ENCODE measurements at places on chromosomes 2 and 18.

- peak; percentile 1 for DNase-seq
Measured at GRCh38 chr2:97995026-97995733, 568 bp downstream of the TMEM131 start.

GRCh38 chr2:144698156-144698555 is 178.2 kb upstream of the ZEB2 start:
- no peak for DNase-seq

- no peak for DNase-seq
Measured at GRCh38 chr2:222663479-222663878, 7.6 kb upstream of the FARSB start.

GRCh38 chr2:210461401-210461800 is 15.2 kb downstream of the LANCL1 start:
- no peak for DNase-seq

DNA sequence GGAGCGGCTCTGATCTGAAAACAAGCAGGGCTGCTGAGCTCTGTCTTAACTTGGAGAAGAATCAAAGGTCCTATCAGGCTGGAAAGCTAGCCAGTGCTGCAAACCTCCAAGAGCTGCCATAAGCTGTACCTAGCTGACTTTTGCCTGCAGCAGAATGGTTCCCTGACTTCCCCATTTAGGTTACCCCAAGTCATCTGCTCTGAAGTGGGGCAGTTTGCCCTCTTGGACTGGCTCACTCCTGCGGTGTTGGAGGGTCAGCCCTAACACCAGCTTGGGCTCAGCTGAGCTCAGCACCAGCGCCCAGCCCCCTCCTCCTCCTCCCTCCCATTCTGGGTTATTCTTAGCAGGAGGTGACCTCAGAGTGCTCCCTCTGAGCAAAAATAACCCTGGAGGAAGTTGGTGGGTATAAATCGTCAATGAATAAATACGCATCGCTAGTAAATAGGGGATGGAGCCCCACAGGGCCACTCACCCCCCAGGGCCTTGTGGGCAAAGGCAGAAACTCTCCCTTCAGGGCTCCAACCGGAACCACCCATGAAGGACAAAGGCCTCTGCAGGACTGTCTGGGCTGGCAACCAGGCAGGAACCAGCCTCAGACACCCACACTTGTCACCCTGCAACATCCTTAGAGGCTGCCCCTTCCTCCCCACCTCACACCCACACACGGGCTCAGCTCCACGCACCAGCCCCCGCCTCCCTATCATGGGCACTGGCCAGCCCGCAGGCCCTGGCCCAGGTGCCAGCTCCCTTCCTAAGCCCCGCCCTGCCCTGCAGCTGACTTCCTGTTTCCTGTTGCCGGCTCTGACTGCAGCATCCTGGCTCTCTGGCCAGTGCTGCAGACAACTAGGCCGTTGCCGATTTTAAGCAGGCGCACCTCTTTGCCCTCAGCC is 46.9 kb downstream of the DNMT3A start:
- peak; percentile 45 for DNase-seq

DNA sequence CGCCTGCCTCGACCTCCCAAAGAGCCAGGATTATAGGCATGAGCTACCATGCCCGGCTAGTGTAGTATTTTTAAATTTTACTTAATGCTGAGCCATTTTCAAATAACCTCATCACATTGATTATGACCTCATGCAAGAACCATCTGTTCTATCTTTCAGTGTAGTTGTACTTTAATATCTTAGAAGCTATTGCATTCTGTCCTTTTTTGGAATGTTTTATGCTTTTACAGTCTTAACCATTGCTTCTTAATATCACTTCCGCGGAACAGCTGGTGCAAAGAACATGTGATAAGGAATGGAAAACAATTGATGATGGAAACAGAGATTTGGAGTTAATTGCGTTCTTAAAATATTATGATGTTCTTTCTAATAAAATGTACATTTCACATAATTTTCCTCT is 2.7 kb downstream of the GEN1 start:
- DNase-seq = no peak

DNA sequence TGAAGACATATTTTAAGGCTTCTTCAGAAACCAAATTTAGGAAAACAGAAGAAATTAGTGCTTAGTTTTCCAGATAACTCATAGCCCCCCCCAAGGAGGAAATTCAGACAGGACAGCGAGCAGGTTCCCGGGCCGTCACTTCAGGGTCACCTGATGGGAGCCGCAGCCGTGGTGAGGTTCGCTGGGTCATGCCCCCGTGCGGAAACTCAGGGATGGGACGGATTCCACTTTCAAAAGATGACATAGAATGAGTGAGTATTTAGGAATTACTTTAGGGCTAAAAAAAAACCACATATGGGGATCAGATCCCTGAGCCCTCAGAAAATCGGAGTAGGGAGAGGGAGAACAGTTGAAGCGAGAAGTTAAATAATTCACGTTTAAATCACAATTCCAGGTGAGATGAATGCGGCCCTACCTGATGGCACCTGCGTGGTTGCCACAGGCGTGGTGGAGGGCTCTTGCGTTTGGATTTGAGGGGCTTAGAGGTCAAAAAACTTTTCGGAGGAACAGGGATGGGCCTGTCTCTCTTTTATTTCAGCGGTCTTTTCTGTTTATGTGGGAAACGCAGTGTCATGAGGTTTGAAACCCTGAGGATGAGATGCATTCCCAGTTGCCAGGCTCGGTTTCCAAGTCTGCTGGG is 114.4 kb downstream of the NFATC1 start:
- no peak for DNase-seq

DNA sequence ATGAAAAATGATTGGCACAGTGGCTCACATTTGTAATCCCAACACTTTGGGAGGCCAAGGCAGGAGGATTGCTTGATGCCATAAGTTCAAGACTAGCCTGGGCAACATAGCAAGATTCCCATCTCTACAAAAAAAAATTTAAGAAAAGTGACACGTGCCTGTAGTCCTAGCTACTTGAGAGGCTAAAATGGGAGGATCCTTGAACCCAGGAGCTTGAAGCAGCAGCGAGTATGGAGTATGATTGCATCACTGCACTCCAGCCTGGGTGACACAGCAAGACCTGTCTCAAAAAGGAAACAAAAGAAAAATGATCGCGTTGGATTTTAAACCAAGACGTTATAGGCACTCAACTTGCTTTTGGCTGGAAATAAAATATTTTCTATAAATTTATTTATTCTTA is 37.8 kb upstream of the CREB1 start:
- no peak for DNase-seq

- no peak for DNase-seq
Measured at GRCh38 chr2:126635281-126635680, 20.7 kb upstream of the GYPC start.

DNA sequence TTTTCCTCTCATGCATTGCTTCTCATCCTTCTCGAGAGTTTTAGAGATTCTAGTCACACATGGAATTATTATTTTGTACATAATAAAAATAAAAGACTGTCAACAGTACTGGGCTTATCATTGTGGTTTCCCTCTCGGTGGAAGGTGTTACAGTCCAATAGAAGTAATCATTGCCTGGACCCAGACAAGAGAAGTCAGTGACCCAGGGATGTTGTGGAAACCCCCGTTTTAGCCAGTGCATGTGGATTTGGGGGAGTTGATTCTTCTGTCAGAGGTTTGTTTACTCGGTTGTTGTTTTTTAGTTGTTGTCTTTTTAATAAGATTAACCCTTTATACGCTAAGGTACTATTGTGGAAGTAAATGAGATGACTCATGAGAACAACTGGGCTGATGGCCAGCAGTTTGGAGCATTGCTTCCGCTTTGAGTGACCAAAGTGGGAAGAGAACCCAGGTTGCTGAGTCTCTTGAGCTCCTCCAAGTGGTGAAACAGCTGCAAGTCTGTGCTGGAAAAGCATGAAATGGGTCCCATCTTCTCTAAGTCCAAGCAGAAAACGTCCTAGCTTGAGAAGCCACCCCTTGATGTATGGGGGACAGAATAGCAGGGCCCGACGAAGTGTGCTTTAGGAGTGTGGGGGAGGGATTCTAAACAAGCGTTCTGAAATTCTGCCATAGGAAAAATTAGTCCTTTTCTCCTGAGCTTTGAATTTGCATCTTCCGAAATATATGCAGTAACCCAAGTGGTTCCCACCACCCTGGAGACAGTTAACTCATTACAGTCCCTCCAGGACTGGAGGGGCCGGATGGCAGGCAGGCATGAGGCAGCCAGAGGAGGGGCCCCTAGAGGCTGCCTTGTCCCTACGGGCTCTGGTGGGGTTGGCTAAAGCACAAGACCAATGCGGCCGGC is 61.8 kb upstream of the GPR45 start:
- no peak for DNase-seq

DNA sequence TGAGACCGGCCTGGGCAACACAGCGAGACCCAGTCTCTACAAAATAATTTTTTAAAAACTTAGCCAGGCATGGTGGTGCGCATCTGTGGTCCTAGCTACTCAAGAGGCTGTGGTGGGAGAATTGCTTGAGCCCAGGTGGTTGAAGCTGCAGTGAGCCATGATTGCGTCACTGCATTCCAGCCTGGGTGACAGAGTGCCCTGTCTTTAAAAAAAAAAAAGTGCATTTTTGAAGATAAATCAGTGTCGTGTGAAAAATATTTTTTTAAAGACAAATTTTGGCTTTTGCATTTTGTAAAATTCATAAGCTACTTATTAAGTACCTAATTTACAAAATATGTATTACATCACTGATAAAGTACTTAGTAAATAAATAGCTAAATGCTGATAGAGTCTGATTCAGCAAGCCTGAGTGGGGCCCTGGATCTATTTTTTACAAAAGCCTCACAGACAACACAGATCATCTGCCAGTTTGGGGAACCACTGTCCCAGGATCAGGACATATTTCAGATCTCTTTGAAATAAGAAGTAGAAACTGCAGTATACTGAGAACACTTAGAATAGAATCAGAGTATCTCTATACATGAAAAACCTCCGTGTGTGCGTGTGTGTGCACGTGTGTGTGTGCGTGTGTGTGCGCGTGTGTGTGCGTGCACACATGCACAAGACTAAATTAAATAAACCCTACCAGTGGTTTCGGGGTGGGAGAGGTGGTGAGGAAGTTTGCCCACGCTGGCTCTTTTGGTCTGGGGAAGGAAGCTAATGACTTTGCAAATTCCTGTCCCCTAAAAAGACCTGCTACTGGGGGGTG is 61.6 kb downstream of the AAK1 start:
- no peak for DNase-seq

DNA sequence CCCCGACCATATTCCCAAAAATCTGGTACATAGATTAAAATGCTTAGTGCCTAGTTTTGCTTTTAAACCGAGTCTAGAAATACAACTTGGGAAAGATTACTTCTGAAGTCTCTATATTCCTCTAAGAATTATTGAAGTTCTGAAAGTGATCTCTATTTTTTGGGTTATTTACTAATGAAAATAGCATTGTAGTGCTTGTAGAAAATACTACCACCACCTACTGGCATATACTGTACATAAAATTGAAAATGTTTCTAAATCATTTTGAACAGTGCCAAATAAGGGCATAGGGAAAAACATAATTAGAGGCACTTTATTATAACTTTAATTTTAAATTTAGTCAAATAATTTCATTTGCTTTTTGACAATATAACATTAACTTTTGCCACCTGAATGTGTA is 1399.6 kb upstream of the ZEB2 start:
- no peak for DNase-seq

DNA sequence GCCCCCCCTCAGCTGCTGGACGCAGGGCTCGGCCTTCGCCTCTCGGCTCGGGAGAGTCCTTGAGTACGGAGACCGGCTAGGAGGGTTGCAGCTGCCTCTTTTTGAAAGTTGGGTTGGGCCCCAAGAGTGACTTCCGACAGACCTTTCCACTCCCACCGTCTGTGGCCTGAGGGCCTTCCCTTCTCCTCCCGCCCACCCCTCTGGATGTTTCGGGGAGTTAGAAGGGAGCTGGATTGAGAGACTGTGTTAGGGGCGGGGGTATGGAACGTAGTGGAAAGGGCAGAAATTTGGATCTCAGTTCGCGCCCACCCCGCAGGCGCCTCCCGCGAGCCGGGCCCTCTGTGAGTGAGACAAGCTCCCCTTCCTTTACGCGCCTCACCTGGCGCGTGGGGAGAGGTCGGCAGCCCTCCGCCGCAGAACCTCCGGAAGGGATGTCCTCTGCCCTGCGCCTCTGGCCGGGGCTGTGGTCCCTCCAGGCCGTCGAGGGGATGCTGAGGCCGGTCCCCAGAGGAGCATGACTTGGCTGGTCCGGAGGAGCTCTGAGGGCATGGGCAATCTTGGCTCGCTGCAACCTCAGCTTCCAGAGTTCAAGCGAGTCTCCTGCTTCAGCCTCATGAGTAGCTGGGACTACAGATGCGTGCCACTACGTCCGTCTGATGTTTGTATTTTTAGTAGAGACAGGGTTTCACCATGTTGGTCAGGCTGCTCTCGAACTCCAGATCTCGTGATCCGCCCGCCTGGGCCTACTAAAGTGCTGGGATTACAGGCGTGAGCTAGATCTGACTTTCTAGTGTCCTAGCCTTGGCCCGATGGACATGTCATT is 15.9 kb downstream of the C2orf74 start:
- DNase-seq = no peak

GRCh38 chr2:188853307-188853706 is 120.9 kb upstream of the COL3A1 start:
- no peak for DNase-seq

DNA sequence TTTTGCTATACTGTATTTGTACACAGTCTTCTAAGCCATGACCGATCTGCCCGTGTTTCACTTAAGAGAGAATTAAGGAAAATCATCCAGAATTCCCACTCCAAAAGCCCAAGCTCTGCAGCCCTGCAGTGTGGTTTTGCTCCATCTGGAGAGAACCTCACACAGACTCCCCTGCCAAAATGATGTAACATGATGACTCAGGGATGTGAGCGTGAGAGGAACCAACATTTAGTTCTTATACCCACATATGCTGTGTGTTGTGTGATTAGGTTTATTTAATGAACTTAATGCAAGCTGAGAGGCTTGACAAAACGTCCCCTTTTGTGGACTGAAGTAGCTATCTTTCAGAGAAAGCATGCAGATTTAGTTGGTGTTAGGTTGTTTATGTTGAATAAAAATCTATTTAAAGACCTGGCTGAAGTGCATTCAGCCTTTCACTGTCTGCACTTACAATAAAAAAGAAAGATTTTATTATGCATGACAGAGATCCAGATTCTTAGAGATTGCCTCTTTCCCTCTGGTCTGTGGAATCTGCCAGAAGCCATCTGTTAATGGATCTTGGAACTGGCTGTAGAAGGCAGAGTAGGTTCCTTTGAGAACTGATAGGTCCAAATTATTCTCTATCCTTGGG is 6.3 kb downstream of the RAB12 start:
- DNase-seq = no peak

GRCh38 chr2:3076848-3077642 is 300.6 kb downstream of the EIPR1 start:
- DNase-seq = no peak

- no peak for DNase-seq
Measured at GRCh38 chr2:29249666-29250253, 134.5 kb downstream of the CLIP4 start.

GRCh38 chr2:9892236-9892635 is 49.0 kb downstream of the TAF1B start:
- no peak for DNase-seq

- no peak for DNase-seq
Measured at GRCh38 chr2:54680397-54681041, 42.9 kb upstream of the EML6 start.

GRCh38 chr2:172375251-172375650 is 52.1 kb upstream of the ITGA6 start:
- no peak for DNase-seq

DNA sequence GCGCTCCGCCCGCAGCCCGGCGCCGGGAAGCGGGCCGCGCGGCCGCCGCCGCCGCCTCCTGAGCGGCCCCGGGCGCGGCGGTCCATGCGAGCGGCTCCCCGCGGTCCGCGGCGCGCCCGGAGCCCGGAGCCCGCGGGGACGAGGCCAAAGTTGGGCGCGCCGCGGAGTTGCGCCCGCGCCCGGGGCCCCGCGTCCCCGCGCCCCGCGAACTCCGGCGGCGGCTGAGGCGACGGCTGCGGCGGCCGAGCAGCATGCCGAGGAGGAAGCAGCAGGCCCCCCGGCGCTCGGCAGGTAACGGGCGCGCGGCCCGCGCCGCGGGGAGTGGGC is 992 bp downstream of the TSHZ1 start:
- DNase-seq = no peak
